Mesenteric fat pad (tissue), 1 donor: ENCODE measurements at places on chromosomes 4 and X. TPM values are rescaled to one million over a fixed set of nuclear protein-coding genes. Genes with fewer than 3 reads are reported as not detected.

DNA sequence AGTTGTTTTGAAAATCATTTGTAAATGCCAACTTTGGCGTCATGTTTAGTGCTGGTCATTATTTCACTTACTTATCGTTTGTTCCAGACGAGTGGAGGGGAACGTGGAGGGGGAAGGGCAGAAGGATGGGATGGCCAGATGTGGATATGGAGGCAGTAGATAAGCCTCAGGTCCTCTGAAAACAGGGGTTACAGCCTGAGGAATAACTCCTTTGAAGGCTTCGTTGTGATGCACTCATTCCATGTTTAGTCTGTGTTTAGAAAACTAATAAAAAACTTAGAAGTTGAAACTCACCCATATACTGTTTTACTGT, 1.1 kb downstream of the MOB1B start:
- no peak for DNase-seq

GRCh38 chr4:14934704-14935390, 67.4 kb upstream of the CPEB2 start:
- DNase-seq, result no peak

DNA sequence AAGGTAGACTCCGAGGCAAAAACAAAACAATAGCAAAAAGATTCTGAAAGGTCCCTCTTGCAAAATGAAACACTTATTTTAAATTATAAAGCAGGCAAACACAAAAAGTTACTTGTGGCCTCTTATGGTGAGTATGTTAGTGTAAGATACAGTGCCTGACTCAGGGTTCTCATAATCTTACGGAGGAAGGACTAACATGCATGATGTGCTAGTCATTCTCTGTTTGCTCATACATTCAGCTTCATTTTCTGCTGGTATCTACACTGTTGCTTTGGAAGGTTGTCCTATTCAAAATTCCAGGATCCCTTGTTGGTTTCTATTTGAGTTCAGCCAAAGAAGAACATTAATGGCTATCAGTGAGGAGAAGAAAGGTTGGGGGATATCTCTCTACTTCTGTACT, 249.1 kb upstream of the FAM47A start:
- no peak for DNase-seq

DNA sequence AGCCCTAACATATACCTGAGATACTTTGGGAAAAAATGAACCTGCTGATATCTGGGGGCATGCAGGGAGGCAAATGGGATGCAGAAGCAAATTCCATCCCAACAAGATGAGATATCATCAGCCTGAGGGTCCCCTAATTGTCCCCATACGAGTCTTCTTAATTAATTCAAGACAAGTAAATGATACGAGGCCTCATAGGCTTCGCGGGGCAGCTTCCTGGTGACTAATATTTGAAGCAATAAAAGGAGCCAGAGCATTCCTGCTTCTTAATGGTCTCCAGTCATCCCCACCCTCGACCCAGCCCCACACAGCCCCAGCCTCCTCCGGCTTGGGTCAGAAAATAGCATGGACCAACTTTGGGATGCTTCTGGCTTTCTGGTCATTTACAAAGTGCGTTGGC, 99.6 kb upstream of the MSX1 start:
- DNase-seq, result no peak

DNA sequence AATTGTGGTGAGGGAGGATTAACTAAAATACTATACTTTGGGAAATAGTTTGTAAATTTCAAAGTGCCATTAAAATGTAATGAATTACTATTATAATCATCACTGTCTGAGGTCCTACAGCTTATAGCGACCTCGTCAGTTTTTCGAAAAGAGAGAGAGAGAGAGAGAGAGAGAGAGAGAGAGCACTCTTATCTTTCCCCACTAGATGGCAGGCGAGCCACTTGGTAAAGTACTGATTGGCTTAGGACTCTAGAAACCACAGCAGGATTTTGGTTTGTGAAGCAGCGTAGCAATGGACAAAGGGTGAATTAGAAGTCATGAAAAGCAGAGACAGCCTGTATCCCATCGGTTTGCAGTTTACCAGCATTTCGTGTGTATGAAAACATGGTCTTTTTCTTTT, 52.5 kb downstream of the LINC00632 start:
- DNase-seq, result no peak

Gene UGT2B17
- total RNA-seq, result 0.29 TPM

GRCh38 chr4:62871078-62871477, 1538.2 kb downstream of the TECRL start:
- DNase-seq, result no peak

GRCh38 chr4:5780831-5781480, 70.0 kb downstream of the EVC start:
- DNase-seq, result peak; percentile 41

- no peak for DNase-seq
Observed at GRCh38 chrX:33324099-33324498, 112.8 kb upstream of the DMD start.

Gene CSAG1
- total RNA-seq, result not detected

Gene ARHGAP36
- not detected for total RNA-seq

Gene NOP14
- 37.5 TPM for total RNA-seq

- DNase-seq, result no peak
Observed at GRCh38 chrX:22944945-22945344, 54.8 kb upstream of the DDX53 start.

Gene SPANXC
- not detected for total RNA-seq

- DNase-seq, result no peak
Observed at GRCh38 chrX:148466292-148466691, 34.1 kb upstream of the AFF2 start.

DNA sequence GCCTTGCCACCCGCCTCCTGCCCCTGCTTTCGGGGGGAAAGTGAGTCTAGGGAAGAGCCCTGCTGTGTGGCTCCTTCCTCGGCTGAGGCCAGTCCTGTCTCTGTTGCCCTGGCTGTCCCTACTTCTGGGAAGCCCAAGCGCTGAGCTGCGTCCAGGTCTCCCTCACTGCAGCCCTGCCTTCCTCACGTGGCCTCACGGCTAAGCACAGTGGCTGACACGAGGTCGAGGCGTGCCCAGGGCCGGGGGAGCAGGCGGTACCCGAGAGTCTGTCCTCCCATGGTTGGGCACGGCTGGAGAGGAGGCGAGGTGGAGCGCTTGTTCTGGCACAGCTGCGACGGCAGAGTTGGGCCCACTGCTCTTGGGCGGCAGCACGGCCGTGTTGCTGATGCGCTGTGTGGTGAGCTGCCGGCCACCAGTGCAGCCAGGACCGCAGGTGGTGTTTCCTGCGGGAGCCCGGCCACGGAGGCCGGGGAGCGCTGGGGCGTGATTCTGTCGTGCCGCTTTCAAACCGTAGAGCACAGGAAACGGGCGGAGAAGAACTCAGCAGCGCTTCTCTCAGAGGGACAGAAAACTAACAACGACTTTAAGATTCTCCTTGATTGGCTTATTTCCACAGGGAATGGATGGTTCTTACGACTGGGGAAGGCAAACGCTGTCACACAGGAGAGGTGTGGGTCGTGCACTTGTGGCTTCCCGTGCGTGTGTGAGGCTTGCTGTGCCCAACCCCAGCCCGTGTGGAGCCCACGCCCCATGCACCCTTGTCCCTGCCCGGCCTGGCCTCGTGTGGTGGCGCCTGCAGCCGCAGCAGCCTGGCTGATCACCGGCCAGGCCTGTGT, 21.3 kb downstream of the MAEA start:
- no peak for DNase-seq

- no peak for DNase-seq
Observed at GRCh38 chr4:55169352-55169961, 44.1 kb upstream of the KDR start.

DNA sequence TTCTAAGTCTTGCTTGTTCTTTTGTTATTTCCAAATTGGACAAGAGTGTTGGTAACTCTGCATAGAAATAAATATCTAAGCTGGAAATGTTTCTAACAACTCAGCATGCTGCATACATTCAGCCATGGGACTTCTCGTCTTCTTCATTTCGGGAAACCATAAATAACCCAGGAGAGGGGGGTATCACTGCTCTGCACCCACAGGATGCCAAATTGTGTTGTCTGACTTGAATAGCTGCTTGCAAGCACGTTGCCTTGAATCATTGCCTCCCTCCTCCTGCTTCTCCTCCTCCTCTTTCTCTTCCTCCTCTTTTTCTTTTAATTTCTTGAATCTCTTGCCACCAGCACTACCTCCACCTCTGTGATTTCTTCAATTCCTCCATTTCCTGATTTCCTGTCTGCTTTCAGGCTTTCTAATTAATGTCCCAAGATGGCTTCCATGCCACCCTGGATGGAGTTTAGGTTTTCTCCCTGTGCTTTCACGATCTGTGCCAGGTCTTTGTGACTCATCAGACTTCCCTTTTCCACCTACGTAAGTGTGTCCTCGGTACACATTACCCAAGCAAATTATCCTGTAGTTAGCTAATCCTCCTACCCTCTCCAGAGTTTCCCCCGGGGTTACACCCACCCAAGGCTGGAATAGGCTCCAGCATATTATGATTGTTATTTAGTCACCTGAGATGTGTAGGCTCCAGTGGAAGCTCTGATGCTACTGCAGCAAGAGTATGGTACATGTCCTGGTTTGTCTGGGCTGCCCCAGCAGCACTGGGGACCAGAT, 122.6 kb upstream of the VCX3B start:
- no peak for DNase-seq

Gene SH3TC1
- 64.9 TPM for total RNA-seq

Gene CENPE
- total RNA-seq, result 1.2 TPM

GRCh38 chrX:112636951-112637581, 42.7 kb downstream of the LHFPL1 start:
- DNase-seq, result no peak

GRCh38 chr4:143654571-143654970, 45.9 kb downstream of the FREM3 start:
- DNase-seq, result no peak

DNA sequence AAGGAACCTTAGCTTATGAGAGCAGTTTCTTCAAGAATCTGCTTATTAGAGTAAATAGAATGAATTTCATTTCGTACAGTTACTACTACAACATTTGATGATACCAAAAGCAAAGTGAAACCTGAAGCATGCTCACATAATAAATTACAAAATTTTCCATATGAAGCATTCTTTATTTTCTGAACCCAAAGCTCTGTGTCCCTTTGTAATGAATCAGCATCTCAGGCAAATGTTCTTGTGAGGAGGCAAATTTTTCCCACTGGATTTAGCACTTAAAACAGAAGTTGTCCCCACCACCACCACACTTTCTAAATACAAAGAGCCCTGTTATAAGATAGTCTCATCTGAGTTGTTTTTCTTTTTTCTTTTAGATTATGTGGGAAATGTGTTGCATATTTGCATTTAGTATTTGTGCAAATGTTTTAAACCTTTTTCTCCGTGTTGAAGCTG, 70.7 kb upstream of the NFKB1 start:
- DNase-seq, result no peak

GRCh38 chrX:20007962-20008622, 17.2 kb upstream of the BCLAF3 start:
- no peak for DNase-seq
